ENCODE measurements at places on chromosomes 12 and 14.

DNA sequence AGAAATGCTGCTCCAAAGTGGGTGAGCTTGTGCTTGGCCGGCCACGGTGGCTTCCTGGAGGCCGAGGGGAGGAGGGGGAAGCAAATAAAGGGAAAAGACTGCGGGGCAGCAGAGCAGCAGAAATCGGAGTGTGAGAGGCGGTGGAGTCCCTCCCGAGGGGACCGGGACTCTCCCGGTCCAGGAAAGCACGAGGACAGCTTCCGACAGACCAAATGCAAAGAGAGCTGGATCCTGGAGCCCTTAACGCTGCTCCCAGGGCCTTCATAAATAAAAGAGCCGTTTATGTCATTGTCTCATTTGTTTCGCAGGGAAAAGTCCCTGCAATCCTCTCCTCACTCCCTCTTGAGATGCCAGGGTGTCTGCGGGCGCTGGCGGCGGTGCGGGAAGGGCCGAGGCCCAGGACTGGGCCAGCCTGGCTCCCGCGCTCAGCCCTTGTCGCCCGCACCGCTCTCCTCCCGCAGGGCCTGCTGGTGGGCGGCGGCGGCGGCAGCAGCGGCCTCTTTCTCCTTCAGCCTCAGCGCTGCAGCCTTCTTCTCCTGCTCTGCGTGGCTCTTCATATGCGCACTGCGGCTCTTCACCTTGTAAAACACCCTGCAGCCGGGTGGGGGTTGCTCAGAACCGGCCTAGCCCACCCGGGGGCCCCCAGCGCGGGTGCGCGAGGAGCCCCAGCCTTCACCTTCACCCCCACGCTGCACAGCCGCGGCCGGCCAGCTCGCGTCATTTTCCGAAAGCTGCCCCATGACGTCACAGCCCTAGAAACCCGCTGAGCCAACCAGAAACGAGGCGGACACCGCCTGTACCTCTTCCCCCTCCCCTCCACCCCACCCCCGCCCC is 4.5 kb upstream of the PNMA1 start:
- DNase-seq: no peak

DNA sequence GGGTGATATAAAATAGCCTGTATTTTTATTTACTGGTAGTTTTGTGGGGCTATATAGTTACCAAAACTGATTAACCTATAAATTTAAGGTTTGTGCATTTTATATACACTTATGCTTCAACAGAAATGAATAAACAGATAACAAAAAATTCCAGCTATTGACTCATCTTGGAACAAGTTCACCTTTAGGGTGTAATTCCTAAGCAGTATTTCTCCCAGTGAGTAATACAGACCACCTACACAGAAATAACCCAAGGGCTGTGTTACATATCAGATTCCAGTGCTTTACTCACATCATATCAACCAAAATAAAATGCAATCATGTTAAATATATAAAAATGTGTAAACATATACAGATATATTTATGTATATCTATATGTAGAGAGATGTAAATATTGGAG is 345.6 kb downstream of the ADAMTS20 start:
- no peak for DNase-seq

GRCh38 chr12:18383203-18383602 is 121.9 kb downstream of the PIK3C2G start:
- no peak for DNase-seq

DNA sequence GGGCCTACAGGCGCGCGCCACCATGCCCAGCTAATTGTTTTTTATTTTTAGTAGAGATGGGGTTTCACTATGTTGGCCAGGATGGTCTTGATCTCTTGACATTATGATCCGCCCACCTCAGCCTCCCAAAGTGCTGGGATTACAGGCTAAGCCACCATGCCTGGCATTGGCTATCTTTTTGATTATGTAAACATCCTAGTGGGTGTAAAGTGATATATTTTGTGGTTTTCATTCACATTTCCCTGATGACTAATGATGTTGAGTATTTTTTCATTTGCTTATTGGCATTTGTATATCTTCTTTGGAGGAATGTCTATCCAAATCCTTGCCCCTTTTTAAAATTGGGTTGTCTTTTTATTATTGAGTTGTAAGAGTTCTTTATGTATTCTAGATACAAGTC is 16.3 kb downstream of the CREBL2 start:
- DNase-seq: no peak

DNA sequence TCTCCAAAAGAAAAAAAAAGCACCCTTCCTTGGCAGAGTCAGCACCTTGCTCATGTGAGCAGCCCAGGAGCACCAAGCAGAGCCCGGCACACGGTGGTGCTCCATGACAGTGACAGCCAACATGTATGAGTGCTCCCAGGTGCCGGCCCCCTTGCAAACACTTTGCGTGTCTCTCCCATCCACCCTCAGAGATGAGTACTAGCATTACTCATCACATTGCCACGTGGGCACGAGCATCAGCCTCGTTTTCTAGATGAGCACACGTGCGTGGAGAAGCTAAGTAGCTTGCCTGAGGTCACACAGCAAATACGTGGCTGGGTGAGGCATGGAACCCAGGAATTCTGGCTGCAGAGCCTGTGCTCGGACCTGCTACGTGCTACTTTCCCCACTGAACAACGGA is 177.9 kb upstream of the PRMT8 start:
- DNase-seq: no peak

GRCh38 chr12:113619202-113619601 is 147.5 kb upstream of the LHX5 start:
- no peak for DNase-seq

GRCh38 chr12:46366771-46367170 is 5.8 kb downstream of the SLC38A2 start:
- no peak for DNase-seq

- DNase-seq: no peak
Measured at GRCh38 chr12:6310771-6311610, 509 bp downstream of the PLEKHG6 start.

DNA sequence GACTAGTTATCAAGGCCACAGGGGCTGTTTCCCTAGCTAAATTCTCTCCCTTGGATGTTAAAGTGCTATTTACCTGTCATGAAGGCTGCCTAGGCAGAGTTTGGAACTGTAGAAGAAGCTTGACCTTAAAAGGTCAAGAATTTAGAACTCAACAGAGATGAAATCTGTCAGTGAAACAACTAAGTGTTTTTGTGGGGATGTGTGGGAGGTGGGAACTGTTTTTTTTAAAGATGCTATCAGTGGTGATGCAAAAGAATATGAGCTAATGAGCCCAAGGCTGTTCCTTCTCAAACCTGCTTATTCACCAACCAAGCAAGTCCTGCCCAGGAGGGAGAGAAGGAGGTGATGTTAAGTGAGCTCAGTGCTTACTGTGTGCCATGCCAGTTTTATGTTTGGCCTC is 40.8 kb upstream of the POC1B start:
- DNase-seq: no peak

GRCh38 chr12:132888852-132889251 is 1.4 kb upstream of the CHFR start:
- DNase-seq: no peak

DNA sequence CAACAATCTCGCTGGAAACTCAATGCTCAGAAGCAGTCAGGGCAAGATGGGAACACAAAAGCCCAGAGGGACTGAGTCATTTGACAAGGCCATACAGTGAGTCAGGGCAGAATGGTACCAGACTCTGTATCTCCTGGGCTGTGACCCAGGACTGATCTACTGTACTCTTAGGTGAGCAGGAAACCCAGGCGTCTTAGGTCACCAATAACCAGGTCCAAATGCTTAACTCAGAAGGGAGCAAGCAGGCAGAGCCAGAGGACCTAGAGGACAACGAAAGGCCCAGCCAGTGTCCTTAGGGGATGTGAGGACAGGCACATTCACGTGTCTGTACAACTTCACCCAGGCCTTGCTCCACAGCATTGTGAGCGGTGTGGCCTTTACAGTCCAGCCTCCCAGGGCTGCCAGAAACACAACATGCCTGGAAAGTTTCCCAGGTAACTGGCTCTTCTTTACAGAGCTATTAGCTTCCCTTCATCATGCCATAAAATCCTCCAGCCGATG is 69.9 kb downstream of the ARL6IP4 start:
- DNase-seq: no peak

DNA sequence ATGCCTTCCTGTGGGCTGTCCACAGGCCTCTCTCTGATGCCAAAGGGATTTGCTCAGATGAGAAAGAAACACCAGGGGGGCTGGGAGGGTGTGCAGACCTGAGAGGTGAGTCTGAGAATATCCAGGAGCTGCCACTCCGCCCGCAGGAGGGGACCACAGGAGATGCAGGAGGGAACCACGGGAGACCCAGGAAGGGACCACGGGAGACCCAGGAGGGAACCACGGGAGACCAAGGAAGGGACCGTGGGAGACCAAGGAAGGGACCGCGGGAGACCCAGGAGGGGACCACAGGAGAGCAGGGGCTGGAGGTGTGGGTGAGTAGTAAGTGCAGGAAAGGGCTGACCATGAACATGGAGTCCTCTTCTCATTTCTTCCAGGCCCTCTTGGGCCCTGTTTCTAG is 74.6 kb upstream of the SFSWAP start:
- no peak for DNase-seq

DNA sequence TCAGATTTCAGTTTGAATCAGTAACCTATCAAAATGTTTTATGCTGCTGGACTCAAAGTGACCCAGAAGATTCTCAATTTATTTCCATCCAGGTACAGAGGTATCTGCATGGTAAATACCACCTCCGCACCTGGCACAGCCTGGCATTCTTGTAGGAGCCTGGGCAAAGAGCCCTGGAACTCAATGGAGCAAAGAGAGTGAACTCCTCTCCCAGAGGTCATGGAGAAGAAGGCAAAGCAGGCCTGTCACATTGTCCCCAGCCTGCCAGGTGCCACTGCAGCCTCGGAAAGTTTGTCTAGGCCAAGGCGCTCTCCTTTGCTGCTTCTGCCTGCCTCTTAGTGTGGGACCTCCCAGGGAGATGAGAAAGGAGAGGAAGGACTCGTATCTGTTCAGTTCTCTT is 319.8 kb downstream of the ZFP36L1 start:
- DNase-seq: no peak

DNA sequence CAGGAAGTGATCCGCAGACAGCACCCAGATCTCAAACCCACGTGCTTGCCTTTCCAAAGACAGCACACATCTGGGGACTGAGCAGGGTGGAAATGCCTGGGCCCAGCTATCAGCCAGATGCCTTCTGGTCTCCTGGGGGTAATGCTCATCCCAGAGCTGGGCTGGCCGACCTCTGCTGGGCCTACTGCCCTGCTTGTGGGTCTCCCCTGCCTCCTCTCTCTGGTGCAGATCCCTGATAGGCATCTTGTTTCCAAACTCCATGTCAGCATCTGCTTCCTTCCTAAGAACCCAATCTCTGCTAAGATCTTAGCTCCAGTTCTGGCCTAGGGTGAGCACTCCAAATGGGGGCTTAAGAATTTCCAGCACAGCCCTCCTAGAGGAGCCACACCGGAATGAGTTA is 1043.0 kb downstream of the VRK1 start:
- no peak for DNase-seq

DNA sequence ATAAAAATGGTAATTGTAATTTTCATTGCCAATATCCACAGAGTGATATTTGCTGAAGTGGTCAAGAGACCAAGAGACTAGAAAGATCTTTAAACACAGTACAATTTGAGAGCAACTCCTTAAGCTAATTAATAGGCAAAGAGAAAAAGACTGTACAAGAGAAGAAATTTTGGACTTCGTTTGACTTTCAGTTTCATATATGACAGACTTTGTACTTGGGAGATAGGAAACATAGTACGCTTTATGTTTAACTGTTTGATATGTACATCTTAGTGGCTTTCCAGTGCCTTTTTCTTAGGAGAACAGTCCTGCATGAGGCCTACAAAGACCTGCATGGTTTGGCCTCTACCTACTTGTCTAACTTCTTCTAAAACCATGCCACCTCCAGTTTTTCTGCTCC is 1118.1 kb downstream of the TRHDE start:
- DNase-seq: no peak

- DNase-seq: no peak
Measured at GRCh38 chr12:53204351-53204750, 2.7 kb downstream of the ITGB7 start.

GRCh38 chr14:99730876-99731546 is 46.9 kb downstream of the CYP46A1 start:
- no peak for DNase-seq

DNA sequence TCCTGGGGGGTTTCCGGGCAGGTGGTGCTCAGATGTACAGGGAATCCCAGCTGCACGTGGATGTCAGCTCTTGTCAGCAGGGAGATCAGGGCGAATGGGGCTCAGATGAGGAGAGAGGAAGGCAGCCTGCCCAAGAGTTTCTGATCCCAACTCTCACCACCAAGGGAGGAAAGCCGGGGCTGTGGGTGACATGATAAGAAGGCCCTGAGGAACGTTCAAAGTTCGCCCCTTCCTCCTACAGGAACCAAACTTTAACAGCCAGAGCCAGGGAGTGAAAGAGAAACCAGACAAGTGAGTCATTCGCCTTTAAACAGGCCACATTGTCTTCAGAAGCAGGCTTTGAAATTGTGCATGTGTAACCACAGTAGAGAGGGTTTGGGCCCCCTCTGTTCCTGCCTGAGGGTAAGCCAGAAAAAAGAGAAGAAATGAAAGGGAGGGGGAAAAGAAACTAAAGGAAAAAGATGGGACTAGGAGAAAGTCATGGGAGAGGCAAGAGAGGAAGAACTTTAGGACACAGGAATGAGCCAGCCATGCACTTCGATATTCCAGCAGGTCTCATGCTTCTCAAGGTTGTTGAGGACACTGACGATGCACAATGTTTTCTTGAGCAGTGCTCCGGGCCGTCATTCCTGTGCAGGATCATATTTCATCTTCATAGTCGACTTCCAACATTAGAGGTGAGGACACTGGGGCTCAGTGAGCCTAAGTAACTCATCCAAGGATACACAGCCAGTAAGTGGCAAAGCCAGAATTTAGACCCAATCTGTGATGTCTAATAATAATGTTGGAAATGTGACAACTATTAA is 691.4 kb upstream of the TBX3 start:
- DNase-seq: no peak

- no peak for DNase-seq
Measured at GRCh38 chr12:60205500-60205899, 609.7 kb downstream of the SLC16A7 start.

- DNase-seq: no peak
Measured at GRCh38 chr12:57133013-57133569, 4.8 kb downstream of the LRP1 start.

DNA sequence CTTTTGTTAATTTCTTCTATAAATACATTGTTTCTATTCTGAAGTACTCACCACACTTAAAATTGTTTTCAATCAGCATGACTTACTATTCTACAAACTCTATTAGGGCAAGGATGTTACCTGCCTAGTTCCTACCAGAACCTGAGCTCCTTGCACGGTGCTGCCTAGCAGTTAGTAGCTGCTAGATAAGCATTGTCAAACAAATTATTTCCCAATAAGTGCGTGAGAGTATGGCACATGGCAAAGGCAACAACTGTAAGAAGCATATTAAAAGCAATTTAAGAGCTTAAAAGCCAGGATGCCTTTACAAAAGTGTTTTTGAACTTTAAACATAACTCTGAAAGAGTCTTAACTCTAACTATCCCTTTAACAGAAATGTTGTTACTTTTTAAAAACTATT is 8.2 kb upstream of the LYZ start:
- no peak for DNase-seq

DNA sequence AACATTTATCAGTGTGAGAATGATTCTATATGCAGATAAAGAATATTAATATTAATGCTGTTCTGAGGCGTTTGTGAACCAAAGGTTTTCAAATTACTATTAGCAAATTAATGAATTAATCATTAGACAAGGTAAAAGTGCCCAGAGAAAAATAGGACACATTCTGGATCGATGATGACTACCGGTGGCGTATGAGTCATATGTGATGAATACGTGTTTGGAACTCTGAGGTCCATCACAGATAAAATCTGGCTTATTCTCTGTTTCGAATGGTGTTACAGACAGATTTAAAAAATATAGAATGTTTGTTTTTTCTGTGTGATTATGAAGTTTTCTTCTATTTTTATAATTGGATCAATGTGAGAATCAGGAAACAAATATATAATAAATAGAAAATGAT is 79.2 kb upstream of the RTL1 start:
- no peak for DNase-seq

- no peak for DNase-seq
Measured at GRCh38 chr12:123898673-123899072, 74.0 kb downstream of the CCDC92 start.

Data from NCI-H2081 (cell line).